A549 treated with CpdA at 1 μM for 4 hours (cell line): ENCODE measurements at places on chromosomes 7 and 10. TPM values are rescaled to one million over a fixed set of nuclear protein-coding genes. Genes with fewer than 3 reads are reported as not detected.

PLEKHA1 gene
- 18.3 to 23.9 TPM (median 21.6 TPM) in 5 replicates for total RNA-seq

HMX3 gene
- not detected in 5 replicates for total RNA-seq

H2BK1 gene
- total RNA-seq: not detected in 5 replicates

MEOX2 gene
- not detected in 5 replicates for total RNA-seq

SORCS1 gene
- total RNA-seq: not detected in 5 replicates

HOXA5 gene
- total RNA-seq: 3.9 to 6.7 TPM (median 6.2 TPM) in 5 replicates

EIF4H gene
- 296 to 344 TPM (median 305 TPM) in 5 replicates for total RNA-seq

BTBD16 gene
- 0.40 to 0.86 TPM (median 0.52 TPM) in 5 replicates for total RNA-seq

RTKN2 gene
- 0.79 to 1.4 TPM (median 0.89 TPM) in 5 replicates for total RNA-seq

MYO3A gene
- total RNA-seq: not detected in 5 replicates

ASB4 gene
- 0.10 to 0.44 TPM (median 0.23 TPM) in 5 replicates for total RNA-seq

PTN gene
- not detected in 5 replicates for total RNA-seq

MYO1G gene
- 0.09 to 0.12 TPM (median 0.11 TPM) in 5 replicates for total RNA-seq

XRCC2 gene
- total RNA-seq: 3.9 to 8.3 TPM (median 5.3 TPM) in 5 replicates

CCL24 gene
- not detected in 5 replicates for total RNA-seq

MKX gene
- not detected in 5 replicates for total RNA-seq

HMX2 gene
- 0.10 to 0.18 TPM (median 0.16 TPM) in 4 of 5 replicates, not detected in the other for total RNA-seq

LRRC18 gene
- total RNA-seq: not detected in 5 replicates

DNAJB12 gene
- 32.9 to 34.4 TPM (median 33.6 TPM) in 5 replicates for total RNA-seq

AOC1 gene
- not detected in 5 replicates for total RNA-seq

CTAGE6 gene
- not detected in 5 replicates for total RNA-seq

FAM149B1 gene
- total RNA-seq: 6.3 to 8.1 TPM (median 7.7 TPM) in 5 replicates

SPDYE5 gene
- not detected in 5 replicates for total RNA-seq

EN2 gene
- 0.54 to 1.1 TPM (median 0.93 TPM) in 5 replicates for total RNA-seq

SLC26A4 gene
- total RNA-seq: 0.08 to 0.12 TPM (median 0.09 TPM) in 4 of 5 replicates, not detected in the other

TRPV5 gene
- not detected in 5 replicates for total RNA-seq

PLAU gene
- 155 to 168 TPM (median 161 TPM) in 5 replicates for total RNA-seq

C10orf53 gene
- total RNA-seq: not detected in 5 replicates

LRRC4 gene
- total RNA-seq: not detected in 5 replicates
